ENCODE measurements at places on chromosomes 4 and X. TPM values are rescaled to one million over a fixed set of nuclear protein-coding genes. Genes with fewer than 3 reads are reported as not detected.

Gene PPP4R3C
- not detected for total RNA-seq

Gene UGT2A2
- total RNA-seq, result not detected

- H3K27ac ChIP-seq, result no peak overlapping the region
- H3K27me3 ChIP-seq, result no peaks in the 10 kb centered on the region
- H3K4me3 ChIP-seq, result no peak overlapping the region
- no peak for DNase-seq
Measured at GRCh38 chr4:19134685-19135084, 1113.1 kb upstream of the LCORL start.

- no peak for DNase-seq
- H3K4me1 ChIP-seq, result no peaks in the 10 kb centered on the region
- no peak overlapping the region for H3K4me3 ChIP-seq
- no peaks in the 10 kb centered on the region for H3K27me3 ChIP-seq
- no peak overlapping the region for H3K27ac ChIP-seq
Measured at GRCh38 chr4:182869697-182870096, 47.5 kb downstream of the DCTD start.

DNA sequence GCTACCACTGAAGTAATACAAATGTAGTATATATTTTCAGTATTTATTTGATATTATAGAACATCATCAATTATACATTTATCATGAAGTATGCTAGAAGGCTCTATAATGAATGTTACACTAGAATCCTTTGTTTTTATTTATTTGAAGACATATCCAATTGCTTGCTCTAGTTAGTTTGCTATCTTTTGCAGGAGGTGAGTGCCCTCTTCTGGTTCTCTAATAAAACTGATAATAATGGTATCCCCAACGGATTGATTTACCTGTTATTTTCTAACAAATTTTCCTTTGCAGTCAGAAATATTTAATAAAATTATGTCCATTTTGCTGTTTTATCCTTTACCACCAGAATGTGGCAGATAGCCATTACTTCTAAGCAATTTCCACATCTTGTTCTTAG, 274.3 kb upstream of the TACR3 start:
- no peaks in the 10 kb centered on the region for H3K27me3 ChIP-seq
- H3K36me3 ChIP-seq, result no peaks in the 10 kb centered on the region
- no peaks in the 10 kb centered on the region for H3K4me1 ChIP-seq
- no peak overlapping the region for H3K27ac ChIP-seq
- H3K4me3 ChIP-seq, result no peak overlapping the region
- DNase-seq, result no peak

Gene TAB3
- 16.4 TPM for total RNA-seq

Gene MOB1B
- total RNA-seq, result 13.3 TPM

GRCh38 chrX:122582280-122582974, 601.7 kb upstream of the GRIA3 start:
- H3K4me1 ChIP-seq, result no peaks in the 10 kb centered on the region
- H3K27me3 ChIP-seq, result no peaks in the 10 kb centered on the region
- no peak for DNase-seq
- H3K36me3 ChIP-seq, result no peaks in the 10 kb centered on the region
- no peak overlapping the region for H3K4me3 ChIP-seq

Gene SYTL4
- total RNA-seq, result 9.1 TPM

- H3K4me3 ChIP-seq, result no peak overlapping the region
- no peaks in the 10 kb centered on the region for H3K27me3 ChIP-seq
- no peak overlapping the region for H3K27ac ChIP-seq
- no peaks in the 10 kb centered on the region for H3K36me3 ChIP-seq
- DNase-seq, result no peak
Measured at GRCh38 chr4:133624744-133625143, 475.6 kb downstream of the PCDH10 start.

GRCh38 chr4:31236639-31237173, 516.5 kb downstream of the PCDH7 start:
- H3K4me3 ChIP-seq, result no peak overlapping the region
- no peaks in the 10 kb centered on the region for H3K4me1 ChIP-seq
- H3K27ac ChIP-seq, result no peak overlapping the region
- no peaks in the 10 kb centered on the region for H3K36me3 ChIP-seq
- no peaks in the 10 kb centered on the region for H3K27me3 ChIP-seq

- H3K4me3 ChIP-seq, result no peak overlapping the region
- no peaks in the 10 kb centered on the region for H3K4me1 ChIP-seq
- H3K27me3 ChIP-seq, result peaks cover 15% of the 10 kb centered on the region
- H3K36me3 ChIP-seq, result no peaks in the 10 kb centered on the region
- no peak for DNase-seq
Measured at GRCh38 chrX:30504309-30504708, 73.3 kb downstream of the TASL start.

DNA sequence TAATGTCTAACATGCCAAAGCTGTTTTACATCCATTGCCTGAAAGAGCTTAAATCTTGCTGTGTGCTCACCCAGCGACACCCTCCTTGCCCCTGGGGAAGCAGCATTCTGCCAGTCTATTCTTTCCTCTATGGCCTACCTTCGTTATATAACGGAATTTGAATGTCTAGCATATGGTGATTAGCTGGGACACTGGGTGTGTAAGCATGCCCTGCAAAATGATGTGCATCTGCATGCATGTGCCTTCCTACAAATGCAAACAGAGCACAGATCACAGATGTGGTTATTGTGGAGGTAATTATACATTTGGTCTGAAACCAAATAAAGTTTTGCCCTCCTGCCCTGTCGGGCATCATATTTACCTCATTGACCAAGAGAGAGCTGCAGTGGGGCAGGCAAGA, 90.8 kb downstream of the NHS start:
- DNase-seq, result no peak
- no peaks in the 10 kb centered on the region for H3K36me3 ChIP-seq
- no peak overlapping the region for H3K27ac ChIP-seq

GRCh38 chrX:40449956-40450706, 130.6 kb upstream of the ATP6AP2 start:
- no peaks in the 10 kb centered on the region for H3K36me3 ChIP-seq
- H3K27me3 ChIP-seq, result peaks cover 20% of the 10 kb centered on the region
- no peaks in the 10 kb centered on the region for H3K4me1 ChIP-seq
- H3K27ac ChIP-seq, result no peak overlapping the region
- no peak overlapping the region for H3K4me3 ChIP-seq
- DNase-seq, result no peak

Gene ADAM29
- total RNA-seq, result not detected

Gene XG
- total RNA-seq, result not detected

Data from adrenal gland (tissue), 19 donors.